ENCODE measurements at places on chromosomes 4 and X.

- DNase-seq, result peak; percentile 17
Observed at GRCh38 chrX:121160987-121161386, 113.6 kb downstream of the GLUD2 start.

GRCh38 chr4:42466273-42466844 is 69.1 kb downstream of the SHISA3 start:
- no peak for DNase-seq

- DNase-seq, result no peak
Observed at GRCh38 chr4:108941904-108942430, 179.1 kb upstream of the ETNPPL start.

DNA sequence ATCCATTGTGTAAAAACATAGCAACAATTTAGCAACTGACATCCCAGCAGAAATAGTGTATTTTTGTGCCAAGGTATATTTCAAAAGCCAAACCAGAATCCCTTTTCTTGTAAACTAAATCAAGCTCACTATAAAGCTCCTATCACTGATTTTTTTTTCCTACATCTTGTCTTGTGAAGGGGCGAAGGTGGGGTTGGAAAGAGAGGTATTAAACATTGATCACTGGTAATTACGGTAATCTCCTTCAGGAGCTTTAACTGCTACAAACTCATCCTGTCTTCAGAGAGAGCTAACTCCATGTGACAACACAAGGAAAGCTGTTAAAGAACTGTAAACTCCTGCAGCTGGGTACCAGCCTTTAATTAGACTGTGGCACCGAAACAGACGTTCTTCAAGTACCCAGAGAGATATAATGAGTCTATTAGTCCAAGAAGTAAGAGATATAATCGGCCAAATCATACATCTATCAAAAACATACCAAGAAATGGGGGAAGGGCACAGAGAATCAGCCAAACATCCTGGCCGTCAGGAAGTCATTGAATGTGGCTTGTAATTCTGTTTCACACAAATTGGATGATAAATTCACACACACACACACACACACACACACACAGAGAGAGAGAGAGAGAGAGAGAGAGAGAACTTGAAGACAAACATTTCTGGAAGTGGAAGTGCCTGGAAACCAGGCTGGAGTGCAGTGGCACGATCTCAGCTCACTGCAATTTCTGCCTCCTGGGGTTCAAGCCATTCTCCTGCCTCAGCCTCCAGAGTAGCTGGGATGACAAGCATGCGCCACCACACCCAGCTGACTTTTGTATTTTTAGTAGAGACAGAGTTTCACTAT is 111.9 kb upstream of the PPARGC1A start:
- DNase-seq, result no peak

GRCh38 chr4:11514779-11515419 is 86.2 kb upstream of the HS3ST1 start:
- DNase-seq, result no peak

DNA sequence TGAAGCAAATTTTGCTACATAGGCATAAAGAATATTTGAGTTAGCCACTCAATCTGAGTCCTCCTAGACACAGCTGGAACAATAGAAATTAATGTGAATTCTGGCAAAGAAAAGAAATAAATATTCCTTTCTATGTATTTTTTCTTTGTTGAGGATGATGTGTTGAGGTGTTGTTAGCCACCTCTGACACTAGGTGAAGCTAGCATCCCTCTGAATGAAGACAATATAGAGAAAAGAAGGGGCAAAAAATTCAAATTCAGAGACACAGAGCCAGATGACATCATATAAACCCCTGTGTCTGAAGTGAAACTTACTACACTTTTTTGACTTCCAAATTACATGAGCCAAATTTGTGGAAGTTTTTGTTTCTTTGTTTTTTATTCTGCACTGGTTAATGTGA is 34.6 kb upstream of the TMPRSS11D start:
- no peak for DNase-seq

GRCh38 chrX:136975684-136976470 is 57.9 kb downstream of the GPR101 start:
- DNase-seq, result no peak

GRCh38 chrX:150476164-150476699 is 92.2 kb upstream of the MTM1 start:
- DNase-seq, result no peak

Data from GM10248 (cell line).